NB4 (cell line): ENCODE measurements at places on chromosomes 11 and 22.

- DNase-seq, result no peak
Measured at GRCh38 chr11:78720281-78720989, 145.8 kb upstream of the NARS2 start.

DNA sequence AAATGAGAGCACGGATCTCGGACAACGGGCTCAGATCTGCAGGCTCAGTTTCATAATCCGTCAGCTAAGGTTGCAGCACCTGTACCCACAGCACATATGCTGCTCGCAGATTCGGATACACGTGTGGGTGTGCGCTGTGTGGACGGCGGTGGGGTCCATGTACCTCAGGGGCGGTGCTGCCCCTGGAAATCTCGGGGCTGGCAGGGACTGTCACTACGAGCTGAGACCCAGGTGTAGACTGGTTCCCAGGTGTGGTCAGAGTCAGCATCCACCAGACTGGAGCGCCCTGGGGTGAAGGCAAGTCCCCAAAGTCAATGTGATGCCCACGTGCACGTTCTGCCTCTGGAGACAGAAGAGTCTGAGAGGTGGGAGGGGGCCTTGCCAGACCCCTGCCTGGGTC is 989.3 kb downstream of the BRD1 start:
- DNase-seq, result no peak

- DNase-seq, result no peak
Measured at GRCh38 chr11:8025123-8025522, 38.0 kb downstream of the EIF3F start.

DNA sequence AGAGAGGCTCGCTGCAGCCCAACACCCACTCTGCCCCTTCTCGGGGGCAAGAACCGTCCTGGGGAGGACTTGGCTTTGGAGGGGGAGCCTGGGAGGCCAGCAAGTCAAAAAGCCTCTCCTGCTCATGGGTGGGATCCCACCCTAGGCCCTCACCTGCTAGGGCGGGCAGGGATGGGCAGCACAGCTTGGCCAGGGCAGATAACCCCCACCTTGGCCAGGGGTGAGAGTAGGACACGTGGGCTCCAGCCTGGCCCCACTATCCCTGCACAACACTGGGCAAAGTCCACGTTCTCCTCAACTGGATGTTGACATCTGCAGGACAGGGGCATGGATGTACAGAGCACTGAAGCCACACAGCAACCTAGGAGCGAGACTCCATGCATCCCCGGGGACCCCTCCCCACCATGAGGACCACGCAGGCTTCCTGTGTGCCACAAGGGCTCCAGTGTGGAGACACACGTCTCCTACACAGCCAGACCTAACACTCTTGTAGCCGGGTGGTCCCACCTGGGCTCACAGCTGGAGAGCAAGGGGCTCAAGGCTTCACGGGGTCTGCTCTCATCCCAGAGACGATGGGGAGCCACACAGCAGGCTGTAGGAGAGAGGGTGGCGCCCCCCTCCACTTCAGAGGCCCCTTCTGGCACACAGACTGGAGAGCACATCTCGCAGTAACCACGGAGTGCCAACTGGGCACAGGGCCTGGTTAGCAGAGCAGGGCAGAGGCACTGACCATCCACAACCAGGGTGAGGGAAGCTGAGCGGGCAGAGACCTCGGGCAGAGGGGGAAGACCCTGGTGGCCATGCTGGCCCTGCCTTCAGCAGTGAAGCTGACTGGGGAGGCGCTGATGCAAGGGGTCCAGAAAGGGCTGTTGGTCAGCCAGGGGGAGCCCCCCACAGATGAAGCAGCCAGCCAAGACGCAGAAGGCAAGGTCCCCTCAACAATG is 171.1 kb downstream of the CRYBB2 start:
- no peak for DNase-seq

- DNase-seq, result no peak
Measured at GRCh38 chr22:37557321-37558001, 2.8 kb upstream of the CDC42EP1 start.

GRCh38 chr11:59787816-59788215 is 22.8 kb downstream of the MRPL16 start:
- DNase-seq, result no peak

DNA sequence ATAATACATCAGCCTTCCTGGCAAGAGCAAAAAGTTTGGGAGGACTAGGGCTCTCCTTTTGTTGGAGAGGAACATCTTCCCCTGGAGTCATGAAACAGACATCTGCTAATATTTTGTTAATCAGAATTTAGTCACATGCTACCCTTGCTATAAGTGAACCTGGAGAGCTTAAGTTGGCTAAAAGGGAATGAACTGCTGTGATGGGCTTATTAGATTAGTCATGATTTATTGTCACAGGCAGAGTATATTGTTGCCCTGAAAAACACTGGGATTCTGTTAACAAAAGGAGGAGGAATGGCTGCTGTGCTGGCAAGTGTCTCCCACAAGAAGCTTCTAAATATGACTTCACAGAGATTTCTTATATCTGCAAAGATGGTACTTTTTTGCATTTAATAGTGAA is 16.0 kb downstream of the TCP11L1 start:
- no peak for DNase-seq

DNA sequence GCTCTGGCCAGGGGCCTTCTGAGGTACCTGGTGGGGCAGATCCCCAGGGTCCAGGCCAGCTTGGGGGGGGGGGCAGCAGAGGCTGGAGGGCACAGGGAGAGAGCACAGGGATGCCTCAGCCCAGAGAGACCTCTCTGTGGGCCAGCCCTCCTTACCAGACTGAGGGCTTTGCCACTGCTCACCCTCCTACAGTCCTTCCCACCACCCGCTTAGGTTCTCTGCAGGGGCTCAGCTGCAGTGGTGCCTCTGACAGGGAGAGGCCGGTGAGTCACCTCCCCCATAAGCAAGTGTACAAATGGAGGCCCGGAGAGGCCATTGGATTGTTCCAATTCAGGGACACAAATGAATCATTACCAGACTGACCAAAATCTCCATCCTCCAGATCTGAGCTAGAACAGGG is 68.1 kb upstream of the LMO1 start:
- peak; percentile 46 for DNase-seq

DNA sequence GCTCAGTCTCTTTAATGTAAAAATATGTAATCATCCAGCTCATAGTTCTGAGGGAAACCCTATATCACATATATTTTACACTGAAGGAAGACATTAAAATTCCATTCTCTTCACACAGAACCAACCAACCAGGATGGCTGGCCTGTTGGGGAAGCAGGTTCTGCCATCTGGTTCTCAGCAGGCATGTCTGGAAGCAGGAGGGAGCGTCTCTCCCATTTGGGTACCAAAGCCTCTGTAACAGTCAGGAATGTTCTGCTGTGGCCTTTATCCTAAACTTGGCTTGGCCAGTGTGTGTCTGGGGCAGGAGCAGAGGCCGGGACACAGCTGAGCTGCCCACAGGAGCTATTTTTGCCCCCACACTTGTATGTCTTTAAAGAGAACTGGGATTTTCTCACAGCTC is 29.2 kb downstream of the SGSM3 start:
- no peak for DNase-seq

DNA sequence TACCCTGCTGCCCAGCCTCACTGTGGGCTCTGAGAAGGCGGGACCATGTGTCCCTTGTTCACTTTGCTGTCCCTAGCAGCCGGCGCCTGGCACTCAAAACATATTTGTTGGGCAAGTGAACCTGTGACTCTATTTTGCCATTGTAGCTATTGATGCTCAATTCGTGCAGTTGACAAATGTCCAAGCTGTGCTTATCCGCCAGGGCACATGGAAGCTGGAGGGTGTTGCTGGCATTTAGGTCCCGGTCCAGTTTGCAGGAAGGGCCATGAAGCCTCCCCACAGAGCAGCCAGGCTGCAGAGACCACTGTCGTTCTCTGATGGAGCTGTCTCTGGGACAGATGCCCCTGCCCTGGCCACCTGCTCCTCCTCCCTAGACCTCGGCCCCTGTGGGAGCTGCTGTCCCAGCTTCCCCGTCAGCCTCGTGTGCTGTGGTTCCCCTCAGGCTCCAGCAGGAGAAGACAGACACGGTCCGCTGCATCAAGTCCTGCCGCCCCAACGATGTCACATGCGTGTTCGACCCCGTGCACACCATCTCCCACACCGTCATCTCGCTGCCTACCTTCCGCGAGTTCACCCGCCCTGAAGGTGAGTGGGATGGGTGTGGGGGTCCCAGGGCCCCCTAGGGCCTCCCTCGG is 71.5 kb downstream of the FBLN1 start:
- peak; percentile 57 for DNase-seq

- DNase-seq, result no peak
Measured at GRCh38 chr22:33746501-33746928, 173.8 kb downstream of the LARGE1 start.

DNA sequence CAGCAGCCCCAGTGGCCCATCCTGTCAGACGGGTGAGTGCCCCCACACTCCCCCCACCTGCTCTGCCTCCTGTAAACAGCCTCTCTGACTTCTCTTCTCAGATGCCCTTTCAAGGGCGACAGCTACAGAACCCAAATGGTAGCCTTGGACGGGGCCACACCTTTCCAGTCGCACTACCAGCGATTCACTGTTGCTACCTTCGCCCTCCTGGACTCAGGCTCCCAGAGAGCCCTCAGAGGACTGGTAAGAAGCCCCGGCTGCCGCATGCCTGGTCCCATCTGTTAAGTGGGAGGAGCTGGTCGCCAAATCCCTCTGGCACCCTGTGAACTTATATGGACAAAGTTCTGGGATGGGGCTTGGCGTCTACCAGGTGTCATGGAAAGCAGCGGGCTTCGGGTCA is 6.2 kb downstream of the ZP1 start:
- no peak for DNase-seq

DNA sequence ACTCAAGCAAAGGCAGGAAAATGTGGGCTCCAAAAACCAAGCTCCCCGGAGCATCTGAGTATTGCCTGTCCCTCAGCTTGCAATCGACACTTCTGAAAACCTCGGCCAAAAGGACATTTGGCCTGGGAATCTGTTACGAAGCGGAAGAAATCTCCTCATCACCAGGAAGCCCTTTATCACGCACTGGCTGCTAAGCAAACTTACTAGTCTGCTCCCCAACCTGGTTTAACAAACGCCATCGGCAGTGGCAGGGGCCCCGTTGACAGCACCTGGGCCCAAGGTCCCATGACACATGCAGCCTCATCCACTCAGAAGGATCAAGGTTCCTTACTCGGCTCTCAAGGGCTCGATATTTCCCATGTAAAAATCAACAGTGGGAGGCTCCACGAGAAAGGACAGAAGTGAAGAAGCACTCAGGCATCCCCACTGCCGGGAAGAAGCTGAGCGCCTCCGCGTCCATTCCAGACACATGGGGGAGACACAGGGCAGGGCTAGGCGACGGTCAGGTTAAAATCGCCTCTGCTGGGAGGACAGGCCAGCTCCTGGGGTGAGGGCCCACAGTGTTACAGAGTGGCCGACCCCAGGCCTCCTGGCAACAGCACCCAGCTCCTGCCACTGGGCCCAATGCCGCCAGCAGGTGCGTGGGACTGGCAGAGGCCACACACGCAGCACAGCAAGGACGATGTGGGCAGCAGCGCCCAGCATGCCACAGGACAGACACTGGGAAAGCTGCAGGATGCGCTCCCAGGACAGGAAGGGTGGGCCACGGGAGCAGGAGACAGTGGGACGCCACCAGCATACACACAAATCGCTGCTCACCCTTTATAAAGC is 27.1 kb downstream of the BRD1 start:
- no peak for DNase-seq

DNA sequence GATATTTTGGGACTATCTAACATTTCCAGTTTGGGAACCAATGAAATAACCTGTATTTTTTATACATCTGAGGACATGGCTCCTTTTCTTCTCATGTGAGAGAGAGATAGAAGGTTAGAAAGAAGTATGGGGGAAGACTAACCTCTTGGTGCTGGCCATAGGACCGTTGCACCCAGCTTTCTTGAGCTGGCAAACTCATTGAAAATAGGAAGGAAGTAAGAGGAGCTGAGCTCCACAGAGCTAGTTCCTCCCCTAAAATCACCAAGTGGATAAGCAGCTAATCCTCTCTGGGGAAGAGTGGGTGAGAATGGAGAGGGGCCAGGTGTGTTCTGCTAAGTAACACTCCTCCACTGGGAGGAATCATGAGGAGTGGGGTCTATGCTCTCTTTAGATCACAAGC is 387.4 kb upstream of the CADM1 start:
- no peak for DNase-seq

- DNase-seq, result no peak
Measured at GRCh38 chr11:64198511-64198910, 8.0 kb upstream of the FERMT3 start.

DNA sequence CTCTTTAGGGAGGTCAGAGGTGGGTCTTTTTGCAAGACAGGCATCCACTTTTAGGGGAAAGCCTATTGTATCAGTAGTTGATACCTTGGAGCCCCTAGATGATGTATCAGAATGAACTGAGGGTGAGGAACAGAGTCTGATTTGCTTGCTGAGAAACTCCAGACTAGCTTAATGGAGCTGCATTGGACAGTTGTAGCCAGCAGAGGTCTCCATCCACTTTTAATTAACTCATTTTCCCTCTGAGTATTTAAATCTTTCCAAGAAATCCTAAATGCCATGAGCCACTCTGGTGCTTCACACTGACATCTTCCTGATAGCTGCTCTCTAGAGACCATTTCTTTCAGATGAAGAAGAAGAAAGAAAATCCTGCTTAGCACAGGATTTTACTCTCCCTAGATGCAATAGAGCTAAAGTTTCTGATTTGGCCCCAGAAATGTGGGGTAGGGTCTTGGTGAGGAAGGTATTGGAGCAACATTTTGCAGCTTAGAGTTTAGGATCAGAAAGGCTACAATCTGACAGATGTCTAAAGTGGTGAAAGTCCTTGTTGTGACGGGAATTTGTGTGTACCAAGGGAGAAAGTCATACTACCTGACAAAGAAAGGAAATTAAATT is 38.0 kb downstream of the EXT2 start:
- peak; percentile 31 for DNase-seq

- DNase-seq, result no peak
Measured at GRCh38 chr11:122666743-122667142, 11.2 kb downstream of the UBASH3B start.

DNA sequence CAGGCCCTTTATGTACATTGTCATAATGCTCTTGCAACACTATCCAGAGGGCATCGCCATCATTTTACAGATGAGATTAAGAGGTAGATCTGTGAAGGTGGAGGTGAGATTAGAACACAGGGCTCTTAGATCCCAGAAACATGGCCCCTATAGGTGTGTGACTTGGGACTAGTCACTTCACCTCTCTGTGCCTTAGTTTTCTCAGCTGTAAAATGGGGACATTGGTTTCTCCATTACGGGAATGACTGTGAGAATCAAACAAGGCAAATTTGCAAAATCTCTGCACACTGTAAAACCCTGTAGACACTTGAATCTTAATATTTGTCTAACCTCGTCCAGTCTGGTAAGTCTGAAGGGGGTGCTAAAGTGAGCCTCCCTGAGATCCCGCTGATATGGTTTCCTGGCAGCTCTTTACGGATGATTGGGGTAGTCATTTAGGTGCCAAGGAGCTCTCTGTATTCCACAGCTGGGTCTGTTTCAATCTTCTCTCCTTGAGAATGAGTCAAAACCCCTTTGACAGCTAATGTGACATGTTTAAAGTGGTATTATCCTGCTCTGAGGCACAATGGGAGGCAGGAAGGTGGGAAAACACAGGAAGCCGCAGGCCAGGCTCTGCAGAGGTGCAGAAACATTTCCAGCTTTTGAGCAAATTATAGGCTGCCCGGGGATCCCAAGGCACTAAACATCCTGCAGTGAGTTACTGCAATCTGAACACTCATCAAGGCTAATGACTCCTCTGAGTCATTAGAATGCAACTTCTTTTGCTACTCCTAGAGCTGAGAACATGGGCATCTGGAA is 140.8 kb downstream of the CCDC81 start:
- no peak for DNase-seq
